ENCODE measurements at places on chromosomes 16 and 17.

GRCh38 chr17:82077617-82078358, 12.2 kb upstream of the DUS1L start:
- no peak for DNase-seq

DNA sequence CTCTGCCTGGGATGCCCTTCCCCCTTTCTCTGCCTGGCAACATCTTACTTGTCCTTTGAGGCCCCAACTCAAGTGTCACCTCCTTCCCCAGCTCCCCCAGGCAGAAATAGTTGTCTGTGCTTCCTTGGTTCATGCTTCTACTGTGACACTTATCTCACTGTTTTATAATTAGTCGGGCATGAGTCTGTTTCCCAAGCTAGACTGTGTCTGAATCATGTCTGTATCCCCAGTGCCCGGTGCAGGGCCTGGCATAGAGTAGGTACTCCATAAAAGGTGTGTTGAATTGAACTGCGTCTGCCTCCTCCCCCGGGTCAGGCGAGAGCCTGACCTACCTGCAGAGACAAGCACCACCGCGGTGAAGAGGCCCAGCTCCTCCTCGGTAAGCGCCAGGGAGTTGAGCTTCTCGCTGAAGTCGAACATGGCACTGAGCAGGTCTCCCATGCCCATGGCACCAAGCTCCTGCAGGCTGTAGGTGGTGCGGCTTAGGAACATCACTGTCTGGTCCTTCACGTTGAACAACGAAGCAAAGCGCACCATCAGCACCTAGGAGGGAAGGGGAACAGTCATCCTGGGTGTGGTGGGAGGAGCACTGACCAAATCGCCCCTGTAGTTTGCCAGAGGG, 6.7 kb downstream of the NR1D1 start:
- DNase-seq, result no peak

GRCh38 chr17:29929006-29929532, 959 bp downstream of the SSH2 start:
- DNase-seq, result no peak

GRCh38 chr16:53974484-53975080, 270.6 kb downstream of the FTO start:
- no peak for DNase-seq

DNA sequence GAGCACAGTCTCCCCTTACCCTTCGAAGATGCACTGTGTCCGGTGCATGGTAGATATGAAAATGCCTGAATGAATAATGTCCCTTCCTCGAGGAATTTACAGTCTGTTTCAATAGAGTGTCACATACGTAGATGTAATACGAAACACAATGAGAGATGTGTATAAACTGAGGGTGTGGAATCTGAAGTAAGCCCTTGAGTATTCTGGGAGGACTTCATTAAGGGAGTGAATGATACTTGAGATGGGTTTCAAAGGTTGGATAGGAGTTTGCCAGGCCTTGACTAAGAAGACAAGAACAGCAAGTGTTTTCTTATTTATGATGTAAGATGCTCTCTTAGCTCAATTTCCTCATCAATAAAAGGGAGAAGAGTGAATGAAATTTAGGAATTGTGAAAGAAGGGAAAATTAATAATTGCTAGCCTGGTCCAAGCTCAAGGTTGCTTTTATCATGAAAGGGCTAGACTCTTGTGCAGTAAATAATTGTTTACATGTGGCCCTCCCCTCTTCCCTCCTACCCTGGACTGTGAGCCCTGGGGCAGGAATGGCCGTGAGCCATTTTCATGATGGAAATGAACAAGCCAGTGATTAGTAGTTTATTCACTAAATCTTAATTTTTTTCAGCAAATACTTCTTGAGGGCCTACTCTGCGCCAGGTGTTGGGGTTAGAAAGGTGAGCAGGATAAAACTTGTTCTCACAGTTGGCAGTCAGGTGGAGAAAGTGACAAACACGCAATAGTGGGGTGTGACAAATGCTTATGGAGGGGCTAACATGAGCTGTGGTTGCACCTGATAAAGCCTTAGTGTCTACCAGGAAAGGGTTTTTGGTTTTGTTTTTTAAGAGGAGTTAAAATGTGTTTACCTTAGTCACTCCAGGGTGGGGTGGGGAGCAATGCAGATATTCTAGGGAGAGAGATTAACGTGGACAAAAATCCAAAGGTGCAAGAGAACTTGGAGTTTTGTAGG, 1.6 kb downstream of the KIF22 start:
- no peak for DNase-seq

DNA sequence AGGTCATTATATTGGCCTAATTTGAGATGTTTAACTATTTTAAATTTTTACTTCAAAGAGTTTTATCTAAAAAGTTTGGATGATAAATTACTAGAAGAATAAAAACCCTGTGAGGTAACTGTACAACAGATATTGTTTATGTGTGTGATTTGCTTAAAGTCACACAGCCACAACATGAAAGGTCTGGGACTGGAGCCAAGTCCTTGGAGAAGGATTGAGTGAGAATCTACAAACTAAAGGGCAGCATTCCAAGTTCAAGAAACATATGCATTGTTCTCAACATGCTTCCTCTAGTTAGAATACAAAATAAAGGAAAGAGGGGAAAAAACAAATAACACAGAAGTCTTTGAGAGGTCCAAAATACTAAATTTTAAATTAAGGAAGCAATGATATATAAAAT, 131.5 kb upstream of the MON1B start:
- no peak for DNase-seq

- no peak for DNase-seq
Observed at GRCh38 chr16:79838496-79839259, 238.1 kb upstream of the MAF start.

DNA sequence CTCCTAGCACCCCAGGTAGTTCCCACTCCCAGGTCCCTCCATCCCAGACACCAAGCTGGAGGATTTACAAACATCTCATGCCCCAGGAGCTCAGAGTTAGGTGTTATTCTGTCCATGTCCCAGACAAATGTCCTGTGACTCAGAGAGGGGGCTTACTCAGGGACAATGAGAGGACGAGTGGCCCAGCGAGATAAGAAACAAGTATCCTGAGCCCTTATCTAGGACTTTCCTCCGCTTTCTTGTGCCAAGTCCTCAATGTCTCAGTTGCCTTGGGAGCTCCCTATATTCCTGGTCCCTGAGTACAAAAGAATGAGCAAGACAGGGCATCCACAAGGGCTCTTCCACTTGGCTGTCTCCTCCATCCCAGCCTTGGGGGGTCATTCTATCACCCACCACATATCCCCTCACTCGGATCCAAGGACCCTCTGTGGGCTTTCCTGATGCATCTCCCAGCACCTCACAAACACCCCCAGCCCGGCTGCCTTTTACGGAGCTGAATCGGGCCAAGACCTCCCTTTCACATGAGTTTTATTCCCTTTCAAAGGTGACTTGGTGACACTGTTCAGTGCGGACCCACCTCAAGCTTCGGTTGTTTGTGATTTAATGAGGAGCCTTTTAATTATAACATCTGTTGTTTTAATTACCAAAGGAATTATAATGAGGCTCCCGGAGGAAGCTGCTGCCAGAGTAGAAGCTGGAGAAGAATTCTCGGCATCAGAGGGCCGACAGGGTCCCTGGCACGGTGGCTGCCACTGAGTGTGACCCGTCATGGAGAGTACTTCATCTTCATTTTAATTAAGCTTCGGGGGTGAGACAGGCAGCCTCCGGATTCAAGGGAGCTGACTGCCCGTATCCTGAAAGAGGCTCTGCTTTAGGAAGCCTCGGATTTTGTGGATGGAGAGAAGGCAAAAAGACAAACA, 121.5 kb downstream of the WSCD1 start:
- no peak for DNase-seq

DNA sequence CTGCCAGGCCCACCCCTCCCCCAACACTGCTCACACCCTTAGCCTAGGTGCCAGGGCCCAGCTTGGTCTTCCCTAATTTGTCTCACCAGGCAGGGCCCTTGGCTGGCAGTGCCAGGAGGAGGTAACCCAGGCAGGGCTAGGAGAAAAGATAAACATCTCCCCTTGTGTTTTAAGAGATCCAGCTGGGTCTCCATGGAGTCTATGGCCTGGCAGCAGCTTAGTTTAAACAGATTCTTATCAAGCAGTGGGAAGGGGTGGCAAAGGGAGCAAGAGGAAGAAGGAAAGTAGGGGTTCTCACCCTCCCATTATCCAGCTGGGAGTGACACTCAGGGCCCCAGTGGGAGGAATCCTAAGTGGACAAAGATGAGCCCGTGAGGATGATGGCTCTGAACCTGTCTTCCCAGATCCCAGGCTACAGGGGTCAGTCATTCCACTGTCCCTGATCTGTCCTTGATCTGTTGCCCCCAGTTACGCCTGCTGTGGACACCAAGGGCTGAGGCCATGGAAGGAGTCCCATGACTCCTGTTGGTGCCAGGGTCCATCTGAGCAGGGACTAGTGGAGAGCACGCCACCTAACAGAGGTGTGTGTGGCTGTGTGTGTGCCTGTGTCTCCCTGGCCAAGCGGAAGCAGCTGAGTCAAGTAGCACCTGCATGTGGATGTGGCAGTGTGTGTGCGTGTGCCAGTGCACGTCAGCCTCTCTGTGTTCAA, 47.4 kb upstream of the MEIOC start:
- DNase-seq, result no peak

- DNase-seq, result no peak
Observed at GRCh38 chr17:70414300-70414699, 245.0 kb downstream of the KCNJ2 start.

GRCh38 chr17:12098568-12098967, 77.9 kb downstream of the MAP2K4 start:
- no peak for DNase-seq

DNA sequence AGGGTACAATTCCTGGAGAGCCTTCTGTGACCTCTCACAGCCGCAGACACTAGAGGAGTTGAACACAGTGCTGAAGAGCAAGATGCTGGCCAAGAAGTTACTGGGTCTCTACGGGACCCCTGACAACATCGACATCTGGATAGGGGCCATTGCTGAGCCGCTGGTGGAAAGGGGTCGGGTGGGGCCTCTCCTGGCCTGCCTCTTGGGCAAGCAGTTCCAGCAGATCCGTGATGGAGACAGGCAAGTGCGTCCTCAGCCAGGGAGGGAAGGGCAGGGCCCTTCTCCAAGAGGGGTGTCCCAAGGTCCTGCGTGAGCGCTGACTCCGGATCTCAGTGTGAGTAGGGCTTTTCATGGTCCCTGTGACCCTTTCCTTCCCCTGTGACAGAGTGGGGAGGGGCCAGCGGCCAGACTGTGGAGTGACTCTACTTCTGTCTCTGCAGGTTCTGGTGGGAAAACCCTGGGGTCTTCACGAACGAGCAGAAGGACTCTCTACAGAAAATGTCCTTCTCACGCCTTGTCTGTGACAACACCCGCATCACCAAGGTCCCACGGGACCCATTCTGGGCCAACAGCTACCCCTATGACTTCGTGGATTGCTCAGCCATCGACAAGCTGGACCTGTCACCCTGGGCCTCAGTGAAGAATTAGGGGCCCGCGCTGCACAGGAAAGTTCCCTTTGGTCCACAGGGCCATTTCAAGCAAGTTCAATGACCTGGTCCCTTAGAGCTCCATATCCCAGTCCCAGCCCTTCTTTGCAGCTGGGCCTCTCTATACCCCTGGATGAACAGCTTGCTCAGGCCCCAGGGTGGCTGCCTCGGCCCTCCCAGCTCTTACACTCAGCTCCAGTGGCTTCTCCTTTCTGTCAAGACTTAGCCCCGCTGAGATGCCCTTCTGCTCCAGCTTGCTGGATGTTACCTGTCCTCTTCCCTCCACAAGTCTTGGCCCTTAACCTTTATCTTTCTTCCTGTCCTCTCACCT, 13.1 kb downstream of the MPO start:
- DNase-seq, result no peak

GRCh38 chr17:1627982-1628855, at the start of gene SLC43A2:
Gene SLC43A2 (minus strand): TSS chr17:1628834. CDS start chr17:1627874, 960 bp downstream.
- DNase-seq, result peak; percentile 67

GRCh38 chr16:57728336-57729181, 7.0 kb upstream of the KATNB1 start:
- DNase-seq, result no peak

All from stimulated activated CD8-positive, alpha-beta memory T cell treated with anti-CD3 and anti-CD28 coated beads, Interleukin-12 subunit alpha, Interleukin-12 subunit beta, amount 100 ng/mL, for 4 hours (primary cell).